ENCODE measurements at places on chromosomes 2 and 18.

DNA sequence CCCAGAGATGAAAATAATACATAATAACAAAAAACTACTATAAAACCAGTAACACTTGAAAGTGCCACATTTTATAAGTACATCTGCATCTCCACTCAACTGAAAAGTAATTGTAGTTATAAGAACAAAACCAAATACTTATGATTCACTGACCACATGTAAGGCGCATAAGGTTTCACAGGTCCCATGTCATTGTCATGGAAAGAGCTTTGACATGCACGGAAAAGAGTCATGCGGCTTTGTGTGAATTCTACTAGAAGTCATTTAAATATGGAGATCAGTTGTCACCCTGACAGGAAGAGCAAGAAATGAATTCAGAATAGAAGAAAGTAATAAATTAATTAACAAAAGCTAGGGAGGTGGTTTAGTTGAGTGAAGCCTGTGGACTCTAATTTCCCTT lies 459.1 kb downstream of the CDH2 start:
- DNase-seq = no peak

GRCh38 chr2:176114120-176114929 lies 2.3 kb upstream of the HOXD10 start:
- peak; percentile 45 for DNase-seq

DNA sequence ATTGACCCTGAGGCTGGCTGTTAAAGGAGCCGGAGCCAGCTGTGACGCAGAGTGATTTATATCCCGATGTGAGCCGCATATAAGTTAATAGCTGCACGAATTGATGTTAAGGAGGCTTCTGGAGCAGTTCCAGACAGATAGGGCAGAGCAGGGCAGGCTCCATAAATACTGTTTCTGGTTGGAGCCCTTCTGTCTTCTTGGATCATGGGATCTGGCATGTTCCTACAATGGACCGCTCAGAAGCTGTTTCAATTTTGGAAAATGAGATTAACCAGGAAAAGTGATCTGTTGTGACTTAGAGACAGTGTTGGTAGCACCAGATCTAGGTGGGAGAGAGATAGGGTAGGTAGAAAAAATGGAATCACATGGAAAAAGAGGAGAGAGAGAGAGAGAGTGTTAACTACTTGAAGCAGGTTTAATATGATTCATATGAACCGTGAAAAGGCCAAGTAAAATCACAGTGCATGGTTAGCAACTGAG lies 4.8 kb upstream of the IGFBP5 start:
- no peak for DNase-seq

DNA sequence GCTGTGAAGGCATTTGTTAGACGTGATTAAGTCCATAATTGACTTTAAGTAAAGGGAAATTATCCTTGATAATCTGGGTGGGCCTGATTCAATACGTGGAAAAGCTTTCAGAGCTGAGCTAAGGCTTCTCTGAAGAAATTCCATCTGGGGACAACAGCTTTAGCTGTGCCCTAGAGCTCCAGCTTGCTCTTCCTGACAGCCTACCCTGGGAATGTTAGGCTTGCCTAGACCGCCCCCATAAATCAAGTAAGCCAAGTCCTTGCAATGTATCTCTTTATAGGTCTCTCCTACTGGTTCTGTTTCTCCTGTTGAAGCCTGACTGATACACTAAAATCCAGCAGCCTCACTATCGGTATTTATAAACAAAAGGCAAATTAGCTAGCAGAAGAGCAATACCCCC lies 160.0 kb downstream of the STK39 start:
- DNase-seq = no peak

- DNase-seq = no peak
These were observed 21.2 kb downstream of the STAMBP start for GRCh38 chr2:73850009-73850408.

GRCh38 chr18:39946623-39947061 lies 2008.4 kb upstream of the PIK3C3 start:
- no peak for DNase-seq

GRCh38 chr2:235080101-235080500 lies 128.3 kb downstream of the SH3BP4 start:
- DNase-seq = no peak

DNA sequence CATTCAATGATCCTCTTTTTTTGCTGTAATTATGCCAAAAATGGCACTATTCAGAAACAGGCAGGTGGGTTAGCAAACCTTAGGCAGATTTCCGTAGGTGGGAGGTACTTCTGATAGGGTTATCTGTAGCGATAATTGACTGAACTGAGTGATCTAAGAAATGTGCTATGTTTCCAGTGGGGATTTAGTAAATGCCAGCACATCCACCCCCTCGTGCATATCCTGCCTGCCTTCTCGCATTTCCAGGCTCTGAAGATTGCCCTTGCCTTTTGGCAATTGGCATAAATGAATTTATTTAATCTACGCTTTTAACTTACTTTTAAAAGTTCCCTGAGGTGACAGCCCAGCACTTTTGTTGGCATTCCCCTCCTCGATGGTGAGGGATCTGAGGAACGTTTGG lies 576 bp upstream of the FSHR start:
- DNase-seq = no peak

- DNase-seq = no peak
These were observed 179.8 kb downstream of the SH3BP4 start for GRCh38 chr2:235131334-235132305.

DNA sequence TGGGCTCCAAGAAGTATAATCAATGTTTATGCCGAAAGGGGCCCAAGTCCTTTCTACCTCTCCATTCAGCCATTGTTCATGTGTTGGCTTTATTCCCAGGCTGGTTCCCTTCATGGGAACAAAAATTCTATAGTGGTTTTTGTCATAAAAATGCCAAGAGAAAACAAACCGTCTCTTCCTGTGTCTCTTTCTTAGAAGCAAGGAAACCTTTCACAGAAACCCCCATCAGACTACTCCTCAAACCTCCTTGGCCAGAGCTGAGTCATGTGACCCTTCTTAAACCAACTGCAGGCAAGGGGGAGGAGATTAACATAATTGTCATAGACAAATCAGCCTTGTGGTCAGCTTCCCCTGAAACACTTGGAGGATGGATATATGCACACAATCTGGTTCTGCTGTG lies 75.1 kb upstream of the TANK start:
- DNase-seq = no peak

Measured in HepG2 (cell line).